Neural crest cell (in vitro differentiated cells): ENCODE measurements at places on chromosomes 1 and 21.

GRCh38 chr1:33710967-33711366 is 152.9 kb upstream of the HMGB4 start:
- no peak for DNase-seq

DNA sequence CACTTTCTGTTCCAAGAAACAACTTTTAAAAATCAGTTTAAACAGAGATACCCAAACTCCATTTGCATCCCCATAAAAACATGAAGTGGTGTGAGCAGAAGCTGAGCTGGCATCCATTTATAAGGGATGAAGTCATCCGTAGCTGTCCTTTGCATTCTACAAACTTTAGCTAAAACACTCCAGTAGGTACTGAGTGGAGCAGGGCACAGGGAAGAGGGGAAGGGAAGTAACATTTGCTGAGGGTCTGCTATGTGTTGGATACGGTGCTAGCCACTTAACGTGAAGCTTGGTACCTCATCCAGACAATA is 32.9 kb downstream of the VWA5B1 start:
- DNase-seq: no peak

DNA sequence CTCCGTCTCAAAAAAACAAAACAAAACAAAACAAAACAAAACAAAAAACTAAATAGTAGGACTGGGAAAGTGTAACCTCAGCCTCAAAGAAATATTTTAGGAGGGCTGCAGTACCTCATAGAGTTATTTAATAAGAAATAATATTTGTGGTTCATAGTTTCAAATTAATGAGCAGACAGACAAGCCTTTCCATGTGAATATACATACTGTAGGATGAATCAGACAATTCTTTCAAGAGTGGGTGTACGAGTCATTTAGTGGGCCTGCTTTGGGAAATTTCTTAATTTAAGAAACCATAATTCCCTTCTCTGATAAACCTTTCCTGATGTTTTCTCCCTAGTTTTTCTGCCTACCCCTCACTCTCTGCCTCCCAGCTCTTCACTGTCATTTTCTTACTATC is 52.5 kb downstream of the CDC14A start:
- no peak for DNase-seq

- no peak for DNase-seq
Measured at GRCh38 chr21:42578761-42579415, 65.2 kb downstream of the SLC37A1 start.

- no peak for DNase-seq
Measured at GRCh38 chr1:205700865-205701401, 20.6 kb upstream of the SLC45A3 start.
